Effector CD4-positive, alpha-beta T cell (primary cell): ENCODE measurements at places on chromosomes 16 and 17.

DNA sequence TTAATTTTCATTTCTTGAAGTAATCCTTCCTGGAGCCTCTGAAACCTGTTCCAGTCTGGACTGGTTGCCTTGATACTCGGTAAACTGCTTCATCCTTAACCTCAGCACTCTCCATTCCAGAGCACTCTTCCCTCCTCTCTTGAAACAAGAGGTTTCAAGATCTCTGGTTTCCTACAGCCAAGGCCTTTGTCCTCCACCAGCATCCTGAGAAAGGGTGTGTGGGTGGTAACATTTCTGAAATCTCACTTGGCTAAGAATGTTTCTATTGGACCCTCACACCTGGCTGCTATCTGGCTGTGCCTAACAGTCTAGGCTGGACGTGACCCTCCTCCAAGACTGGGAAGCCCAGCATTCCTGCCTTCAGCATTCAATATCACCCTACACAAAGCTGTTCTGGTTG, 99.7 kb downstream of the CYTH1 start:
- no peak for DNase-seq

GRCh38 chr17:51152766-51153209, 571 bp upstream of the NME1 start:
- DNase-seq: no peak

DNA sequence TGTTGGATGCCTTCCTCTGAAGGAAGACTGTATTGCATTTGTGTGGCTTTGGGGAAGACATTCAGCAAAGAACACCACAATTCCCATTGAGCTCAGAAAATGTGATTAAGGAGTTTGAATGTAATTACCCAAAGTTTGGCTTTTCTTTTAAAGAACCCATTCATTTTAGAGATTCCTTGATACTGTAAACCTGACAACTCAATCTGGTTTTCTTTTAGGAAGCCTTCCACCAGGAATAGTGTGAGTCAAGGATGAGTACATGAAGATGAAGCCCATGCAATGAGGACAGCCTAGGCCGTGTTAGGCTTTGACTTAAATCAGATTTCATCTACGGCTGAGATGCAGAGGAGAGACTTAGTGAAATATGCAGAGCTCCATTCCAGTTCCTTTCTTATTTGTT, 271.7 kb upstream of the TBX2 start:
- no peak for DNase-seq

DNA sequence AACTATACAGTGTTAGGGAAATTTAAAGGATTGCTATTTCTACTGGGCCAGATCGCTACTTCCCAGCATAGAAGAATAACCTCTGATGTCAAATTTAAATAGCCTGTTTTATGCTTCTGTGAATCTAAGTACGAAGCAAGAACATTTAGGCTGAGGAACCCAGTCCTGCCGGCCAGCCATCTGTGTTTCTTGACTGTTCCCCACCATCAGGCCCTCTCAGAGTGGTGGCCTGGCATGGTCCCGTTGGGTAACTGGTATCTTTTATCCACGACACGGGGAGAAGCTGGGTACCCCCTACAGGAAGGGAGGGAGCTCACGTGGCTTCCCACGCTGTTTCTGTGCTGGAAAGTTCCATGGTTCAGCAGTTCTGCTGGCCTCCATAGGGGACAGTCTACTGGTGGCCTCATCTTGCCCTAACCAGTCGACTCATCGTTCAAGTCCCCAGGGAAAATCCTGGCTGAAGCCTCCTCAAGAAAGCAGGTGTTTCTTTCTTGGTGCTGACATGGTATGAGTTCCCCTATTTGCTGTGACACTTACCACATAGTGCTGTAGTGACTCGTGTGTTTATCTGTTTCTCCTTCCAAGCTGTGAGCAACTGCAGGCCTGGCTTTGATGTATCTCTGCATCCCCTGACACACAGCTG, 201.7 kb upstream of the NLRP1 start:
- DNase-seq: no peak

DNA sequence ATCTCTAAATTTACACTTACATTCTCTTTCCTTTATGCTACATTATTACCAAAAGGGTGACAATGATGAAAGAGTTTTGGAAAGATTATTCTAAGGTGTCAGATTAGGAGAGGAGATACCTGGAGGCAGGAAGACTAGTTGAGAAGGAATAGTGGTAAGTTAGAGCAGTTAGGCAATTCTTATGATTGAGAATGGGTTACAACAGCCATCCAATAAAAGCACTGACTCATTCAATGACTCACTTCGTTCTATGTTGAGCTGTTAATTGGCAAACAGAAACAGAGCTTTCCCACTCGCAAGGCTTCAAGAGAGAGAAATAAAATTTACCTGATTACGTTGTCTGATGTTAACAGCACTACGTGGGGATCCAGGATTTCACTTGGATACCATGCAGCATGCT, 5.8 kb downstream of the NUP88 start:
- no peak for DNase-seq

- DNase-seq: no peak
Observed at GRCh38 chr17:49775546-49776260, 11.8 kb upstream of the FAM117A start.

- DNase-seq: peak; percentile 81
Observed at GRCh38 chr17:63699638-63700527, at the start of gene LIMD2. Gene LIMD2, minus strand, starts transcription at chr17:63700125. Its CDS starts 827 bp downstream, at chr17:63699298.

DNA sequence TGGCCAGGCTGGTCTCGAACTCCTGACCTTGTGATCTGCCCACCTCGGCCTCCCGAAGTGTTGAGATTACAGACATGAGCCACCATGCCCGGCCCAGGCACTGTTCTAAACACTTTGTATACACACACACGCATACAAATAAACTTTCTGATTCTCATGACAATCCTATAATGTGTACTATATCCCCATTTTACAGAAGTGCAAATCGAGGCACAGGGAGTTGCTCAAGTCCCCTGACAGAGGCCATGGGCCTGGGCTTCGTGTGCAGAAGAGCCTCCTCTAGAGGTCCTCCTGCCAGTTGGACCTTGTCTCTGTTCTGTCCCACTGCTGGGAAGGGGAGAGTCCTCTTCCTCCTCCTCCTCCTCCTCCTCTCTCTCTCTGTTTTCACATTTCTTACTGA, 9.9 kb upstream of the GPRC5B start:
- DNase-seq: no peak

- DNase-seq: no peak
Observed at GRCh38 chr17:48471817-48472410, 41.9 kb upstream of the SKAP1 start.

GRCh38 chr17:52148969-52149351, 9.6 kb downstream of the CA10 start:
- no peak for DNase-seq

DNA sequence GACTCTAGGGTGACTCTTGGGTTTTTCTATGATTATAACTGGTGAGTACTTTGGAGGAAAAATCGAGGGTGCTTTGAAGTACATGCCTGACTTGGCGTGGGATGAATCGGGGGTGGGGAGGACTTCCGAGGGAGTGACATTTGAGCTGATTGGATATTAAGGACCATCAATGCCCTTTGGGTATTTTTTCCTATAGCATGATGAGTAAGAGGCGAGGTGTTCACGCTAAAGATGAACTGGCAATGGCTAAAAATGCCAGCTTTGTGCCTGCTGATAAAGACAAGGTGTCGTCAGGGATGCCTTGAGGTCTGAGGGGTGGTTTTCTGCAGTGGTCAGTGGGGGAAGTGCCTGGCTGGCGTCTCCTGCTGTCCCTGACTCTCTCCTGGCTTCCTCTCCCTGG, 25.3 kb downstream of the USP43 start:
- DNase-seq: no peak

- peak; percentile 85 for DNase-seq
Observed at GRCh38 chr16:3129137-3130131, 5.4 kb upstream of the ZNF213 start.

DNA sequence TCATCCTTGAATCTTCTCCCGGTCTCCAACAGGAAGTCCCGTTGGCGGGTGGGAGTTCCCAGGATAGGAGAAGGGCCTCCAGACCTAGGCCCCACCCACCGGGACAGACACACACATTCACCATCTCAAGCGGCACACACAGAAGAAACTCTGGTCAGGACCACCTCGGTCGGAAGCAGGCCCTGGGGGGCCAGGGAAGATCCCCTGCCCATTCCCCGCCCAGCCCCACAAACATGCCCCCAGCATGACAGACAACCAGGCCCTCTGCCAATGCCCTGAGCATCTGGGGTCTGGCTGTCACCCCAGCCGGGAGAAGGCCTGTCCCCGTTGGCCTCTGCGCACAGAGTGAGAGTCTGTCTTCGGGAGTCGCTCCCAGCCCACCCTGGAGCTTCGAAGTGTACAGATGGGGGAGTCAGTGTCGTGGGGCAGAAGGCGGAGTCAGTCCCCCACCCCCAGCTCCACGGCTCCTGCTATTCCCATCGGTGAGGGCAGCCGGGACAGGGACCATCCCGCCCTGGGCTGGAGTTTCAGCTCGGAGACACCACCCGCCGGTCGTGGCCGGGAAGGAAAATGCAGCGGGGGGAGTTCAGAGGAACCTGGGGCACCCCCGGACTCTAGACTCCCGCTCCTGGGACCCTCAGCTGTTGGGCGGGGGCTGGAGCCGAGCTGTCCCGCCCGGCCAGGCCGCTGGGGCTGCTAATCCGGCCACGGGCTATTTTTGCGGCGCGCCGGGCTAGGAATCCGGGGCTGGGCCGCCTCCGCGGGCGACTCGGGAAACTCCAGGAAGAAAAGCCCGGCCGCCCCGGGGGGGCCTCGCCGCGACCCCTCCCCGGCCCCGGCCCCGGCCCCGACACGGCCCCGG, 660 bp downstream of the RHBDF1 start:
- DNase-seq: no peak

DNA sequence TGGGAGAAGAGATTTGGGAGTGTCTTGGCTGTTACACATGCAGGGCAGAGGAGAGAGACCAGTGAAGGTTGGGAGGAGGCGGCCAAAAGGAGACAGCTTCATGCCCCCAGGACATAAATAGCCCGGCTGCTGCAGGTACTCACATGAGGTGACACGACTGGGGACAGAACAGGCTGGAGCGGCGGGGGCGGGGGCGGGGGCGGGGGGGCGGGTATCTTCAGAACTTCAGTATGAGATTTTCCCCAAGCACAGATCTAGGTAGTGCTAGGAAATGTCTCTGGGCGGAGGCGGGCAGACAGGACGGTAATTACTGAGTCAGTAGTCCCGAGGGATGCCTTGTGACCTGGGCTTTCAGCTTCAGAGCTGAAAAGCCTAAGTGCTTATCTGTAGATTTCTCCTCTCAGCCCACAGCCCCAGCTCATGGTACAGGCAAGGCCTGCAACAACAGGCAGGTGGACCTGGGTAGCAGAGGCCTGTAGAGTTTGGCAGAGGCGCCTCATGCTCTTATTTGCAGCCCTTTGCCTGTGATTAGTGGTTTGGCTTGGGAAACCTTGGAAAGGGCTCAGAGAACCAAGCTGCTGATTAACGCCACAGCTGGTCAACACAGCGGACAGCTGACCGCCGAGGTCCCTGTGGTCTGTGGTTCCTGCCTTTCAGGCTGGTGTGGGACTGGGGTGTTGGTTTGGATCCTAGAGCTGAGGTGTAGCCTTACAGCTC, 24.5 kb downstream of the UNK start:
- DNase-seq: no peak

DNA sequence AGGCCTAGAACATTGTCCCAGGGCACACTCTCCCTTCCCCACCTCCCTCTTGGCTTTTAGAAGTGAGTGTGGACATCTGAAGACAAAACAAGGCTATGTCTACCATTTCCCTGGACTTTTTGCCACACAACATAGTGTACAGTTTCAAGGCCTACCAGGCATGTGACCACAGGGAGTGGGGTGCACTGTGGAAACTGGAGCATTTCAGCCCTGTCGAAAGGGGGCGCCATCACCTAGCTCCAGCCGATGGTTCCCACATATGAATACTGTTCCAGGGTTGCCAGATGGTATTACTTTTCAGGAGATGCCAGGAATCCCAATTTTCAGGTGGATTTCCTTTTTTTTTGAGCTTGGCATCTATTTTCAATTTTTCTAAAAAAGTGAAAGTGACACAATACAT, 140.7 kb downstream of the KATNIP start:
- no peak for DNase-seq

- DNase-seq: no peak
Observed at GRCh38 chr17:45302649-45303173, 14.1 kb downstream of the MAP3K14 start.

DNA sequence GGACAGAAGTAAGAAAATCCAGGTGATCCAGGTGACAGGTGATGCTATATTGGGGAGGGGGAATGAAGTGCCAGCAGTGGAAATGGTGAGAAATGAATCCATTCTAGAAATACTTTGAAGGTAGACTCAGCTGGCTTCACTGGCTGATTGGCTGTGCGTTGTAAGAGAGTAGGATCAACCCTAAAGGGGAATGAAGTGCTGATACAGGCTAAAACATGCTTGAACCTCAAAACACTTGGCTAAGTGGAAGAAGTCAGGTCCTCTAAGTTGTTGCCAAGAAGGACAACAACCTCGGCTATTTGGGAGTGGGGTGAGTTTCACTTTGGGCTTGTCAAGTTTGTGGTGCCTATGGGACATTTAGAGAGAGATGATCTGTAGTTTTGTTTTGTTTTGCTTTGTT, 24.1 kb upstream of the SCNN1B start:
- DNase-seq: no peak

GRCh38 chr16:53511084-53511402, 8.0 kb upstream of the AKTIP start:
- no peak for DNase-seq

DNA sequence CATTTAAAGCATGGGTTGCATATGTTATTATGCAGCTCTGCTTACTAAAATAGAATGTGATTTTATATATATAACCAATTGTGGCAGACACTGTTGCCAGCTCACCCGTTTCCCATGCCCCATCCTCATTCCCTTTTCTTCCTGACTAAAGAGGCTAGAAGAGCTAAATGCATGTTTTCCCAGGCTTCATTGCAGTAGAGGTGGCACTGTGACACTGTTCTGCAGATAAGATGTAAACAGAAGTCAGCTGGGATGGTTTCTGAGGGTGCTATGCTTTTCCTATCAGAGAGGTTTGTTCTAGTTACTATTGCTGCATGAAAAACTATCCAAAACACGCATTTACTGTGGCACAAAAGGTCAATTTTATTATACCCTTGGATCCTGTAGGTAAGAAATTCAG, 5.7 kb upstream of the TOB1 start:
- DNase-seq: no peak

GRCh38 chr17:27937025-27937546, 43.9 kb upstream of the LYRM9 start:
- no peak for DNase-seq

DNA sequence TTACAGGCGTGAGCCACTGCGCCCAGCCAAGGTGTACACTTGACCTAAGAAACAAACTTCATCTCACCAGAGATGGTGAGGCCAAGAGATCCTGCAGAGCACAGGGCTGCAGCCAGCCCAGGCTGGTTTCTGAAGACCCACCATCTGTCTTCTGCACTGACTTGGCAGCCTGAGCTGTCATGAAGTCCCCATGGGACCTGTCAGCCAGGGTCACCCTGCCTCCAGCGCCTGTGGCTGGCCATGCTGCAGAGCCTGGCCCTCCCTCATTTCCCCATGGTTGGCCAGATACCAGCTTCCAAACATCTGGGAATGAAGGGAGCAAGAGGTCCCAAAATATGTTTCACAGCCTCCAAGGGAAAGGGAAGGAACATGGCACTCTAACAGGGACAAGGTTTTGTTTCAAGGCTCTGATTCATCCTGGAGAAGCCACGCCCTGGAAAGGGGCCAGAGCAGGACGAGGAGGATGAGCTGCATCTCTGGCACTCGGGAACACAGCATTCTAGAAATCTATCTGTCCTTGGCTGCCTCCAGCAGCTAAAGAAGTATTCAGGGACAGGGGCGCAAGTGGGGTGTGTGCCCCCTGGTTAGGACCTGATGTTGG, 45.3 kb downstream of the DDX19A start:
- DNase-seq: no peak
